ENCODE measurements at places on chromosomes 12 and 14. TPM values are rescaled to one million over a fixed set of nuclear protein-coding genes. Genes with fewer than 3 reads are reported as not detected.

NID2 gene
- 1.0 TPM for total RNA-seq

CLMN gene
- 17.4 TPM for total RNA-seq

ACAD10 gene
- total RNA-seq, result 20.0 TPM

TSPAN19 gene
- 0.73 TPM for total RNA-seq

C12orf50 gene
- total RNA-seq, result under 0.01 TPM

SYT1 gene
- under 0.01 TPM for total RNA-seq

CSRP2 gene
- 11.7 TPM for total RNA-seq

KCNC2 gene
- total RNA-seq, result not detected

SLCO1B3 gene
- not detected for total RNA-seq

Data from melanocyte of skin (primary cell).